ENCODE measurements at places on chromosomes 11 and 22.

DNA sequence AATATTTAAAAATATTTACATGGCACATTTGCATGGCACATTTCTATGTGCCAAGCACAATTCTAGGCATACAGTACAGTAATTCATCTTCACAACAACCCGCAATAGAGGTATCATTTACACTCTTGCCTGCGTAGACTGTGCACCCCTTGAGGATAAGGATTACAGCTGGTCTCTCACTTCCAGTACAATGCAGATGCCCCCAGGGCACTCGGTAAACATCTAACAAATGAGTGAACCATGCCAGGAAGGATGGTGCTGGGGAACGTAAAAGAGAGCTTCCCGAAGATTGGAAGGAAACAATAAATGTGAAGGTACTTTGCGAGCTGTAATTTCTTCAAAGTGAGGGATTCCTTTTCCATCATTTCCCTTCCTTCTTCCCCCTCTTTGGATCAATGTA lies 1.3 kb downstream of the PRPF19 start:
- no peak for DNase-seq

DNA sequence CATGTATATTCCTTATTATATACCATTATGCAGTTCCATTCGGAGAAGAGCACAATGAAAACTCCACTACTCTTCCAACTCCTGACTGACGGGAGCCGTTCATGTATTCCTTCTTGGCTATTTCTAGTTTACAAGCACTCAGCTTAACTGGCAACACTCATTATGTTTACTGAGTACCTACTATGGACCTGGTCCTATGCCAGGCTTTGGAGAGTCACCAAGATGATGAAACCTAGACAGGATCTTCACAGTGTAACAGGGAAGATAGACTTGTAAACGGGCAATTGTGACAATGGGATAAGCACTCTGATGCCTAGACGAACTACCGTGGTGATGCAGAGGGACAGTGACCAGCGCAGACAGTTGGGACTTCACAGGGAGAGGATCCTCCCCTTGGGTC lies 22.3 kb upstream of the ST3GAL4 start:
- no peak for DNase-seq

DNA sequence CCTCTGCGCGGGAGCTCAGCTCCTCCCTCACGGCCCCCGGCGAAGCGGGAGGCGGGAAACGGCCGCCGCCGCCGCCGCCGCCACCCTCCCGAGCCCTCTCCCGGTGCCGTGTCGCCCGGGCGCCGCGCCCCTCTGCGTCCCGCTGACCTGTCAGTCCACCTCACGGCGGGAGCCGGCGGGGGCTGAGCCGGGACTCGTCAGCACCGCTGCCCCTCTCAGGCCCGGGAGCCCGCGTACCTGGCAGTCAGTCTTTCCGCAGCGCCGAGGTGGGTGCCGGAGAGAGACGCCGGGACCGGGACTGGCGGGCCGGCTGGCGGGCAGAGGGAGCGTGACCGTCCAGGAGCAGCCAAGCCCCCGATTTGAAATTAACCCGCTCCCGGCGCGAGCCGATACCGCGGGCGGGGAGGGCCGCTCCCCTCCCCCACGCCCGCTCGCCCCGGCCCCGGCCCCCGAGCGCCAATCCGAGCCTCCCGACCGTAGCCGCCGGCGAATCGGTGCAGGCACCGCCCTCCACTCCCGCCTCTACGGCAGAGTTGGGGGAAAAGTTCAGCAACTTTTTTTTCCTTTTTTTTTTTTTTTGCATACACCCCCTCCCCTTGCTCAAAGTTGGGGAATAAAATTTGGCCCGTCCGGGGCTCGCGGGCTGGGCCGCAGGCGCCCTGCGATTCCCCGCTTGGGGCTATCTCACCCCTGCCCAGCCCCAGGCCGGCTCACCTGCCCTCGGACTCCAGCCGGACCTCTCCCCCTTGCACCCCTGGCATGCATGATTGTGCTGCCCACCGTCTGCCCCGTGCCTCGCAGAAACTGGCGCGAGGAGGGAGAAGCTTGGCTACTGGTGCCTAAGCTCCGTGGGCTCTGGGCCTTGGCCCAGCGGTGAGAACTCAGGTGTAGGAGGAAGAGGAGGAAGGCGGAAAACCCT lies 774 bp upstream of the E2F8 start:
- no peak for DNase-seq

DNA sequence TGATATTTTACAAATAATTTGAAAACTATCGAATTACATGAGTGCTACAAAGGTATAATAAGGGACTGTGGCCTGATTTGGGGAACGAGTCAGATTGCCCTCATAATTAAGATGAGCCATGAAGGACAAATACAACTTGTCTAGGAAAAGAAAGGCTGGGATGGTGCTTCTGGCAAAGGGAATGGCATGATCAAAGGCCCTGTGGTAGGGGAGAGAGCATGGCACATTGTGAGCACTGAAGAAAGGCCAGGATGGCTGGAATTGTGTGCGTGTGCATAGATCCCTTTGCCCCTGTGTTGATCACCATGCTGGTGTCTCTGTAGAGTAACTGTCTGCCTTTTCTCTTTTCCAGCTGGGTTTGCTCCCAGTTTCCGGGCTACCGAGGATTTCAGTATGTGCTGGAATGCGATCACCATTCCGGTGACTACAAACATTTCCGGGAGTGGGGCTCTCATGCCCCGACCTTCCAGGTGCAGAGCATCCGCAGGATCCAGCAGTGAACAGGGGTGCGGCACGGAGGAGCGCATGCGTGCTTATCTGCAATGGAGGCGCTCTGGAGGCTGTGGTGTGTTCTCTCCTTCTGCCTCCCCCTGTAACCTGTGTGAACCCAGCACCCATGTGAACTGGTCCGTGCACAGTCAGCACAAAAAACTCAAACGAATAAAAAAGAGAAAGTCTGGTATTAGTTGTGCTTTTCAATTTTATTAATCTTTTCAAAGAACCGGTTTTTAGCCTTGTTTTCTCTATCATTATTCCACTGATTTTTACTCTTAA lies 8.4 kb downstream of the CRYBA4 start:
- DNase-seq = no peak

DNA sequence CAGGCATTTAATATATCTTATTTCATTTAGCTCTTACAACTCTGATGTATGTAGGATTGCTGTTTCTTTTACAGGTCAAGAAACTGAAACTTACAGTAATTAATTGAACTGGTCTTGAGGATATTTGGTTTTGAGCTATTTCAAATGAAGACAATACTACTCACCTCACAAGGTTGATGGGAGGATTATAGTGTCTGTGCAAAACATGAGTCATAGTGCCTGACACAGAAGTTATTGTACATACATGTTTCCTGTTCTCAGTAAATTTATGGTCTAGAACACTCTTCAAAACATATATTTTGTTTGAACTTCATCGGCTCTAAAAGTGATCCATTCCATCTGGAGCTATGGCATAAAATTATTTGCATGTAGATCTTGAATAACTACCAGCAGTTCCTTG lies 61.9 kb downstream of the CECR2 start:
- no peak for DNase-seq

GRCh38 chr22:17217179-17217578 lies 2.1 kb downstream of the ADA2 start:
- no peak for DNase-seq

DNA sequence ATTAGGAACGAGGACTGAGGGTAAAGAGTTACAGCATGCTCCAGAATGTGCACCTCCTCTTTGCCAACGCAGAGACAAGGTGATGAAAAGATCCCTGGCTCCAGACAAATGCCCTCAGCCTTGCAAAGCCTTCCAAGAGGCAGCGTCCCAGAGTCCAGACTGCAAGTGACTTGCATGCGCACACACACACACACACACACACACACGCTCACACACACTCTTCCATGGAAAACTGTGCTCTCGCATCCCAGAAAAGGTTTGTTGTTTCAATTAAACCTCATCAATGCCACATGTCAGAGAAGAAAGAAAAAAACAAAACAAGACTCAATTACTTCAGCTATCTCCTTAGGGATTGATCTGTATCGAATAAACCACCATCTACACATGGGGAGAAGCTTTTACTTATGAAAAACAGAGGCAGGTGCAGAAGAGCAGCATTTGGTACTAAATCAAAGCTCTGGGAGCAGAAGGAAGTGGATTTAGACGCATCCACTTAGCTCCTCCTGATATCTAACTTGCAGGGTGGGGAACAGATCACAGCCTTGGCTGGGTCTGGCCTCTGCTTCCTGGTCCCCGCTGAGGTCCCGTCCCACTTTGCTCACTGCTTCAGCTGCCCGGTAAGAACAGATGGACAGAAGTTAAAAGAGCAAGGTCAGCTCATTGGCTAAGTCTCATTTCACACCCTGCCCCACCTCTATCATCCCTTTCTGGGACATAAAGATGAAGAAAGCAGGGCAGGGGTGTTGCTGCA lies 249.8 kb upstream of the BLID start:
- DNase-seq = no peak

DNA sequence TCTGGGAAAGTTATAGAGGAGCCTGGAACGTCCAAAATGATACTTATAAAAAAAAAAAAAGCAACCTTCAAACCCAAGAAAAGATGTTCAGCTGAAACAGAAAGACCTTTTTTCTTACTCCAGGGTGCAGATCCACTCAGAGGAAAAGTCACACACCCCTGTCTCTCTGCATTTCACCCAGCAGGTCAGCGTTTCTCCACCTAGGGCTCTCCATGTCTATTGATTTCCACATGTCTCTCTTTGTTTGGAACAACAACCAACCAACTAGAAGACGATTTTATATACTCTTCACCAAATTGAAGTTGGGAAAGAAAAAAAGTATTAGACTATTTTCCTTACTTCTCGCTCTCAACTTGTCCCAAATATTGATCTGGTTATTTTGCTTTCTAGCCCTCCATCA lies 42.2 kb upstream of the BLID start:
- no peak for DNase-seq

DNA sequence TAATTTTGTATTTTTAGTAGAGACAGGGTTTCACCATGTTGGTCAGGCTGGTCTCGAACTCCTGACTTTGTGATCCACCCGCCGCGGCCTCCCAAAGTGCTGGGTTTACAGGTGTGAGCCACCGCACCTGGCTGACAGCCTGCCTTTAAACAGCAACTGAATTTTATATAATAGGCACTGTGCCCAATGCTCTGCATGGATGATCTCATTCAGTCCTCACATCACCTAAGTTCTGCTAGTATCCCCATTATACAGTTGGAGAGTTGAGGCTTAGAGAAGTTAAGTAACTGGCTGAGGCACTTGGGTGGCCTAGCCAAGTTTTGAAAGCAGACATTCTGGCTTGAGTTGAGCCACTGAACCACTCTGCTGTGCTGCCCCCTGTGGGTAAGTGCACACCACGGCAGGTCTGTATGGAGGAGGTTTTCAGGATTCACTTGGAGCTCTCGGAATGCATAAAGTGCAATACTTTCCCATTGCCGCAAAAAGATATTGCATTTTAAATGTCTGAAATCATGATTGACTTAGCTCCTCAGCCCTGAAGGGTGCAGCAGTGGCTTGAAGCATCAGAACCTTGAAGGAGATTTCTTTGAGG lies 112.4 kb downstream of the LDLRAD3 start:
- no peak for DNase-seq

DNA sequence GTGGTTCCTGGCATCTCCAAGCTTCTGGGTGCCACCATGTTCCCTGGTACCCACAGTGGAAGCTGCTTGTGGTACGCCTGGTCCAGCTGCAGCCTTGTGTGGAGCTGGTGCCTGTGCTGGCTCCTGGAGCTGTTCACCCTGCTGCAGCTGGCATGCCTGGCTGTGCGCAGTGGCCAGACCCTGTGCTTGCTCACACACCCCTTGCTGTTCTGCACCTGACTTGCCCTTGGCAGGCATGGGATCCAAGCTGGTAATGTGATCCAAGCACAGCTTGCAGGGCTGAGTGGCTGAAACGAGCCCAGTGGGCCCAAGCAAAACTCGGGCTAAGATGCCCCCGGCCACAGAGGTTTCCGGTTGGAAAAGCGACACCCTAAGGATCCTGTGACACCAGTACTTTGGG lies 104.7 kb upstream of the CLMP start:
- DNase-seq = no peak

DNA sequence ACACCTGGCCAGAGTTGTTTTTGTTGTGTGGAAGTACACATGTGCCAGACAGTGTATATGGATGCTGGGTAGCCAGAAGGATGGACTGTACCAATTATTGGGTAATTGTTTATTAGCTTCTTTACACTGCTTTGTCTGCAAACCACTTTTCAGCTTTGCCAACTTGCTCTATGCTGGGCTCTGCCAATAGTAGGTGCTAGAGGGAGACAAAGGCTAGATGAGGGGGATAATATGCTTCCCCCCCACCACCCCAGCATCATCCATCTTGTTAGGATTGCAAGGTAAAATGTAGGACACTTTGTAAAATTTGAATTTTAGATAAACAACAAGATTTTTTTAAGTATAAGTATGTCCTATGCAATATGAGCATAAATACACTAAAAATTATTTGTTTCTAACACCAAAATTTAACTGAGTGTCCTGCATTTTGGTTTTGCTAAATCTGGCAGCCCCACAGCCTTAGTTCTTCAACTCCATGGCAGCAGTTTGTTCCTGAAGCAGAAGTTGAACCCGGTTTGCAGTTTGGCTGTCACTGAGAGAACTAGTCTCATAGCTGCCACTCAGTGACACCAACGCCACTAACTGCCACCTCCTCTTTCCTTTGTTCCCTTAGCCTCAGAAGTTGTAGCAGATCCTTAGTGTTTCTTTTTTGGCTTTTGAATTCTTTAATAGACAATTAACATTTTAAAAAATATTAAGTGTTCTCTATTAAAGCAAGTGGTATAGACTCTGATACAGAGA lies 78.8 kb downstream of the CCDC81 start:
- no peak for DNase-seq

- DNase-seq = no peak
Measured at GRCh38 chr11:1011320-1011698, 25.2 kb downstream of the MUC6 start.

DNA sequence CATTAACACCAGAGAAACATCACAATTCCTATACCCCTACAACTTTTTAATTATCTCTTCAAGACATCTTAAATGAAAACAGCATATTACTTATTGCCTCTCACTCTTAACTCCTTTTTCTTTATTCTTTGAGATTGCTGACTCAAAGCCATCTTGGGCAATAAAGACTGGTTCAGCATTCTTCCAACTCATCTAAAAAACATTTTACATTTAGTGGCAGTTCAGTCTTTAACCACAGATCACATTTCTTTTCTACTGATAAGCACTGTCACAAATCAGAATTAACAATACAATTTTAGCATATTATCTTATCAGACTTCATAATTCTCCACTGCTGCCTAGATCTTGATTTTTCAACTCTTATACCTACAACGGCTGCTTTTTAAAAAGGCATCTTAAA lies 34.0 kb downstream of the SIK3 start:
- no peak for DNase-seq

DNA sequence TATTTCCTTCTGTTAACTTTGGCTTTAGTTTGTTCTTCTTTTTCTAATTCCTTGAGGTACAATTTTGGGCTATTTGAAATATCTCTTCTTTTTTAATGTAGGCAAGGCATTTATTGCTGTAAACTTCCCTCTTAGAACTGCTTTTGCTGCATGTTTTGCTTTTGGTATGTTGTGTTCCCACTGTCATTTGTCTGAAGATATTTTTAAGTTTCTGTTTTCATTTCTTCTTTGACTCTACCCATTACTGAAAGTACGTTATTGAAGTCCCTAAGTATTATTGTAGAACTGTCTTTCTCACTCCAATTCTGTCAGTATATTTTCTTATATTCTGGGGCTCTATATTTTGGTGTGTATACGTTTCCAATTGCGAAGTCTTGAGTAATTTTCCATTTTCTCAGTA lies 77.9 kb downstream of the KCNQ1OT1 start:
- DNase-seq = no peak

GRCh38 chr11:94864506-94865045 lies 96.4 kb downstream of the AMOTL1 start:
- no peak for DNase-seq

- DNase-seq = no peak
Measured at GRCh38 chr11:96188243-96189006, 154.6 kb downstream of the MAML2 start.

- DNase-seq = no peak
Measured at GRCh38 chr11:90391756-90392155, 168.9 kb upstream of the CHORDC1 start.

- no peak for DNase-seq
Measured at GRCh38 chr11:103069367-103069766, 22.6 kb downstream of the DCUN1D5 start.
